ENCODE measurements at places on chromosomes 1 and 21.

GRCh38 chr1:165495858-165496205 lies 48.0 kb upstream of the LRRC52 start:
- no peak for ATAC-seq

DNA sequence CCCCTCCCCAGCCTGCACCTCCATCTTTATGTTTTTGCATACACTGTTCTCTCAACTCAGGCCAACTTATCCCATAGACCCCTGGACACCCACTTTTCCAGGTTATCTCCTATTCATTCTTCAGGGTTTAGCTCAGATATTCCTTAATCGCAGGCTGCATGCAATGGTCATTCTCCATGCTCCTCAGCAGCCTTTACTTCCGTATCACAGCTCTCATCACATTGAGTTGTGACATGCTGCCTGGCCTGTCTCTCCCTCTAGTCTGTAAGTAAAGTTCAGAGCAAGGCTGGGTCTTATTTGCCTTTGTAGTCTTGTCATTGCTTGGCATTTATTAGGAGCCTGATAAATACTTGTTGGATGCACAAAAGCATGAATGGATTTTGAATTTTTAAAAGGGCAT lies 6.9 kb downstream of the DNAJC6 start:
- ATAC-seq: no peak

DNA sequence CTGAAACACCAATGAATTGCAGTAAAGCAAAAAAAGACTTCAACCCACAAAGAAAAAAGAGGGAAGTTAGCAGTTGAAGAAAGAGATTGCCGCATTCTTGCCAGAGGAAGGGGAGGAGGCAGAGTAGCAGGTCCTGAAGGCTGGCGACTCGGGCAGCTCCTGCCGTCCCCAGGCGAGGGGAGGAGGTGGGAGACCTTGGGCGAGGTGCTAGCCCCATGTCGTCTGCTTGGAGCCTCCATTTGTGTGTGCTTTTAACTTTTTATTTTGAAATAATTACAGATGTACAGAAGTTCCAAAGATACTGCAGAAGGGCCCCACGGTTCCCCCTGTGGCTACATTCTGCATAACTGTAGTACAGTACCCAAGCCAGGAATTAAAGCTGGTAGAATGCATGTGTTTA lies 6.7 kb downstream of the TRPM2 start:
- ATAC-seq: no peak

GRCh38 chr21:29083306-29083705 lies 9.9 kb upstream of the CCT8 start:
- ATAC-seq: no peak

GRCh38 chr1:113429461-113430153 lies 39.3 kb downstream of the MAGI3 start:
- peak; percentile 60 for ATAC-seq

- ATAC-seq: no peak
These were observed 6.5 kb upstream of the TNFSF4 start for GRCh38 chr1:173213665-173214064.

- ATAC-seq: no peak
These were observed 189.1 kb downstream of the FMN2 start for GRCh38 chr1:240280560-240281322.

- no peak for ATAC-seq
These were observed 1.5 kb downstream of the CPTP start for GRCh38 chr1:1326075-1326605.
